ENCODE measurements at places on chromosomes 5 and 9.

- DNase-seq: no peak
These were observed 467.7 kb upstream of the MEF2C start for GRCh38 chr5:89350684-89351083.

- DNase-seq: no peak
These were observed 26.8 kb downstream of the NIPAL4 start for GRCh38 chr5:157486861-157487260.

GRCh38 chr5:115389799-115390382 is 93.4 kb upstream of the CCDC112 start:
- DNase-seq: no peak

GRCh38 chr5:425714-426113 is 17.3 kb upstream of the EXOC3 start:
- DNase-seq: no peak

GRCh38 chr5:10167806-10168205 is 81.9 kb downstream of the ATPSCKMT start:
- no peak for DNase-seq

- peak; percentile 25 for DNase-seq
These were observed 218.1 kb upstream of the DMRTA1 start for GRCh38 chr9:22228542-22228941.

- DNase-seq: no peak
These were observed 68.3 kb upstream of the OTULINL start for GRCh38 chr5:14513266-14513665.

DNA sequence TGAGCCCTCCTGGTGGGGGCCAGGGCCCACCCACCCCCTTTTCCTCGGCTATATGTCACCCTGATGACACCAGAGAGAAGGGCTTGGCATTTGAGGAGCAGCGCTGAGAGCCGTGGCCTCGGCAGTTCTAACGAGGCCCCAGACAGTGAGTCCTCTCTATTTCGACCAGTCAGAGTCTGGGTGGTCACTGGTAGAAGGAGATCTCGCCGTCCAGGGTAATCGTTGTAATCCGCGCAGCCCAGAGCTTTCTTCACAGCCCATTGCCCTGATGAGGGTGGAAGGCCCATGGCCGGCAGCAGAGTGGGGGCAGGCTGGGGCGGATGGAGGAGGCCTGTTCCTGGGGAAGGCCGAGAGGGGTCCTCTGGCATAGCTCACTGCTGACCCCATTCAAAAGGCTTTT is 70.2 kb downstream of the PSMB7 start:
- no peak for DNase-seq

GRCh38 chr5:129821477-129822131 is 73.7 kb downstream of the MINAR2 start:
- DNase-seq: no peak

GRCh38 chr9:8362250-8362649 is 562.7 kb upstream of the DMAC1 start:
- no peak for DNase-seq

DNA sequence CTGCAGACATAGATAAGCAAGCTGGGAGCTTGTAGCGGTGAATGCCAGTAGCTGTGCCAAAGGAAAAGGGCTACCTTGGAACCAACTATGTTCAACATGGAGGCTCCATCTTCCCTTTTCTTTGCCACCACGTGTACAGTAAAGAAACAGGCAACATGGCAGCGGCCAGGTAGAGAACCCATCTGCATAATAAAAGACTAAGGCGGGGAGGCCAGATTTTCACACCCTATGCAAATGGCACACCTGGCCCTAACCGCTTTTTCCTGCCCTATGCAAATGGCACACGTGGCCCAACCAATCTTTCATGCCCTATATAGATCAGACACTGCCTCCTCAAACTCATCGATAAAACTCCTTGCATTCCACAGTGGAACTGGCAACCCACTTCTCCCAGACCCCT is 477.5 kb upstream of the EDIL3 start:
- no peak for DNase-seq

GRCh38 chr5:151461312-151461711 is 13.9 kb downstream of the SLC36A1 start:
- no peak for DNase-seq

- DNase-seq: no peak
These were observed 77.8 kb upstream of the IQGAP2 start for GRCh38 chr5:76325326-76325725.

- no peak for DNase-seq
These were observed 313.6 kb upstream of the PIK3R1 start for GRCh38 chr5:67901814-67902496.

DNA sequence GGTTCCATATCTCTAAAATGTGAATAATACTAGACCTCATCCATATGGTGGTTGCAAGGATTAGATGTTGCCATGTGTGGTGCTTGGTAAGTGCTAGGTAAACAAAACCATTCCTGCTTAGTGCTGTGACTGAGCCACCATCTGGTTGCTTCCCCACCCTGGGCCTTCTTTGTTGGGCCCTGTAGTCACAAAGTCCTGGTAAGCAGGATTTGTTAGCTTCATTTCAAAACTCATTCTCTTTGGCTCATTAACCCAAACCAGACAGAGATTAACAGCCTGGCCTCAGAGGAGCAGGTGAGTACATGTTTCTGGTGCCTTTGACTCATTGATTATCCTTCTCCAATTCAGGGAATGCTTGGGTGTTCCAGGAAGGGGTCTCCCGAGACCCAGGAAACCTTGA is 240.2 kb downstream of the ARHGAP26 start:
- no peak for DNase-seq

DNA sequence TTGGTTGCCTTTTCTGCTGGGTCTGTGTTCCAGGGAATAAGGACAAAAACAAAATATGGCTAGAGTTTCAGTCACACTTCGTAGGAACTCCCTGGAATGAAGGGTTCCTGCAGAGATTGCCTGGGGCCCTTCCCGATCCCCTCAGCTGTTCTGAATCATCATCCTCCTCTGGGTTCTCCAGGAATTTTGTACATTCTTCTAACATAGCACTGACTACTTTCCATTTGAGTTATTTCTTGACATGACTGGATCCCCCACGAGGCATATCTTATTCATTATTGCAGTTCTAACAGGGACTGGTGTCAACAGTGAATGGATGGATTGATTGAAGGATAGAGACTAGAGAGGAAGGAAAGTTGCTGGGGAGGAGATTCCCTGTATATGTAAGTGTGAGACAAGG is 49.2 kb upstream of the TNC start:
- peak; percentile 78 for DNase-seq

GRCh38 chr9:14748373-14748772 is 25.8 kb upstream of the CER1 start:
- DNase-seq: no peak

GRCh38 chr5:107735558-107735957 is 64.8 kb upstream of the EFNA5 start:
- no peak for DNase-seq

- no peak for DNase-seq
These were observed 908.6 kb upstream of the EDIL3 start for GRCh38 chr5:85293145-85293785.

- peak; percentile 42 for DNase-seq
These were observed 137.9 kb upstream of the OTULINL start for GRCh38 chr5:14443671-14444093.

DNA sequence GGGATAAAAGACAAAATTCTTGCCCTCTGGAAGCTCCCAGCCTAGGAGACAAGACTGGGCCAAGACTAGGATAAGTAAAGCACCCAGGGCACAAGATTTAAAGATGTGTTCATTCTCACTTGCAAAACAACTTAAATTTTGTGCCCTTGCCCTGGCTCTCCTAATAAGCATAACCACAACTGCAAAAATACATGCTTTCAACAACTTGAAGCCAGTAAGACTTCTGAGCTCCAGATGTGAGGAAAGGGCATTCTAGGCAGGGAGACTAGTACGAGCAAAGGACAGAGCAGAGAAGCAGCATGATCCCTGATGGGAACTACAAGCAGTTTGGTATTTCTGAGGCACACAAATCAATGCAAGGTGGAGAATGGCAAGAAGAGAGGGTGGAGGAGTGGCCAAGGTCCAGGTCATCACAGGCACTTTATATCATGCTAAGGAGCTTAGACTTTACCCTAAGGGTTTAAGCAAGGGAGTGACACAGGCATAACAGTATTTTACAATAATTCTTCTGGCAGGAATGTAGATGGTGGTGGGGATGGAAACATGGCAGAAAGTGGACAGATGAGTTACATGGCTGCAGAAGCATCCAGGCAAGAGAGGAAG is 30.1 kb upstream of the SIL1 start:
- DNase-seq: no peak

DNA sequence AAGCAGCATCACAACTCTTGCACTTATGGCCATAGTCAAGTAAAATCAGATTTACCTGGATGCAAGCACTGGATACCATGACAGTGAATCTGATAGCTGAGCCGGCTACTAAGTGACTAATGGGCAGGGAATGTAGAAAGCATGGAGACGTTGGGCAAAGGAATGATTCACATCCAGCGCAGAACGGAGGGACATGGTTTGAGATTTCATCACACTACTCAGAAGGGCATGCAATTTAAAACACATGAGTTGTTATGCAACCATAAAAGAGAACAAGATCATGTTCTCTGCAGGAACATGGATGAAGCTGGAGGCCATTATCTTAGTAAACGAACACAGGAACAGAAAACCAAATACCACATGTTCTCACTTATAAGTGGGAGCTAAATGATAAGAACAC is 169.1 kb upstream of the PIK3R1 start:
- DNase-seq: peak; percentile 99

- no peak for DNase-seq
These were observed 211.6 kb downstream of the SYK start for GRCh38 chr9:91012933-91013841.

DNA sequence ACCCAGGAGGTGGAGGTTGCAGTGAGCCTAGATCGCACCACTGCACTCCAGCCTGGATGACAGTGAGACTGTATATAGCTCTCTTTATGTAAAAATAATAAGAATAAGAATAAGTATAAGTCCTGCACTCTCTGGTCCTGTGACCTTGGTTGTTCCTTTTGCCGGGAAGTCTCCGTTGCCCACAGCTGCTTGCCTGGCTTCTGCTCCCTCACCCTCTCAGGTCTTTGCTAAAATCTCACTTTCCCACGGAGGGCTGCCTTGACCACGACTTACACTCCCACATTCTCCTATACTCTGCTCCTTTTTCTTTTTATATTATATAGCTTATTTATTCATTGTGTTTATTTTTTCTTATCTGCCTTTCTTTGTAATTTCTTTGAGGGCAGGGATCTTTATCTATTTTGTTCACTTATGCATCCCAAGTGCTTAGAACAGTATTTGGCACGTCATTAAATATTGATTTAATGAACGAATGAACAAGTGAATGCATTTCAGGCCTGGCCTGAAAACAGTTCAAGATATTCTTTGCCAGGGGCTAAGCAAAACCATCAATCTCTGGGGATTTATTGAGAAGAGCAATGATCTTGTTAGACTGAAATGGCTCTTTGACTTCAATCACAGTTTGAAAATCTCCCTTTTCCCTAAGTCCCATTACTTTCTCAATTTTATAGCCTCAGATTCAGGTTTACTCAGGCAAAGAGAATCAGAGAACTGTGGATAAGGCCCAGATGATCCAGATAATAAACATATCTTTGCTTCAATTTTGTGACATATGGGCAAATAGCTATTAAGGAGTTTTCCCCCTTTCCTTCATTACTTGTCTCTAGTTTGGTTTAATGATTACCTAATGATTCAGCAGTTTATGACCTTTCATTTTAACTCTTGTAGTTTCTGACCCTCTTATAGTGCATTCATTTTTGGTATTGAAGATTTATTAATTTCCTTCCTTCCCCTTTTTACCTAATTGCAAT is 60.8 kb upstream of the TMC1 start:
- DNase-seq: no peak

- no peak for DNase-seq
These were observed 1059.8 kb upstream of the DMAC1 start for GRCh38 chr9:8859416-8859815.

DNA sequence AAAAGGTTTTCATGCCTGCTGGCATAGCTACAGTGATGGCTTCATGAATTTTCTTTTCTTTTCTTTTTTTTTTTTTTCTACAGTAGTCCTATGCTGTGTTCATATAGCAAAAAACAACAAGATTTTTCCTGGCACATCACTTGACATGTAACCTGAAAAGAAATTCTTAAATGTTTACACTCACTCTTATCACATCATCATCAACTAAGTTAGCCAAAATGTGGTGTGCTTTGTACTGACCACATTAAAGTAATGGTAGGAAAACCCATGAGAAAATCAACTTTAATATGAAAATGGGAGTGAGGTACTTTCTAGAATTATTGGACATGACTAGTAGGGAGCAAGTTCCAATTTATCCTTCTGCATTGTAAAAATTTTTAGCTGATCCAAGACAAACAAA is 146.7 kb downstream of the SSBP2 start:
- no peak for DNase-seq

DNA sequence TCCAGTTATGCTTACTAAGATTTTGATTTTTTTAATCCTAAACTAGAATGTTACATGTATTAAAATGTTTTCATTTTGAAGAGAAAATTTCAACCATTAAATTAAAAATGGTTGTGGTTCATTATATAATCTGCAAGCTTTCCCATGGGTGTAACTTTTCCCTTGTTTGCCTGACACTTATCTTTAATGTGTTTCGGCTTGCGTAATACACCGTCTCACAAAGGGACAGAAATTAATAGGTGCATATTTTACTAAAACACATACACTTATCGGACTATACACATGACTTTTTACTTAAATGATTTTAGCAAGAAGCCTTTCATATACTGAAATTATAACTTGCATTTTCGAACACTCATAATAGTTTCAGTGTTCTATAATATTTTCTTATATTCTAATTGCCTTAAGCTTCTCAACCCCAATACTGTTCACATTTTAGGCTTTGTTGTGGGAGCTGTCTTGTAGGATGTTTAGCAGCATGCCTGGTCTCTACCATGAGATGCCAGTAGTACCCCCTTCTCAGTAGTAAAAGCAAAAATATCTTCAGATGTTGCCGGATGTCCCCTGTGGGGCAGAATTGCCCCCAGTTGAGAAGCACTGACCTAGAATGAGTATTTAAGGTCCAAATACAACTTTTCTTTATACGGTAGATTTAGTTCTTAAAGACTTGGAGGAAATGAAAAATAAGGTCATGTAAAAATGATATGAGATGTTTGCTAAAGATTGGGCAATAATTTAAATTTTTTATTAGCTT is 28.6 kb downstream of the UGCG start:
- no peak for DNase-seq

GRCh38 chr5:3131161-3131560 is 379.7 kb upstream of the IRX2 start:
- no peak for DNase-seq

GRCh38 chr9:2132484-2133082 is 117.4 kb downstream of the SMARCA2 start:
- peak; percentile 50 for DNase-seq

DNA sequence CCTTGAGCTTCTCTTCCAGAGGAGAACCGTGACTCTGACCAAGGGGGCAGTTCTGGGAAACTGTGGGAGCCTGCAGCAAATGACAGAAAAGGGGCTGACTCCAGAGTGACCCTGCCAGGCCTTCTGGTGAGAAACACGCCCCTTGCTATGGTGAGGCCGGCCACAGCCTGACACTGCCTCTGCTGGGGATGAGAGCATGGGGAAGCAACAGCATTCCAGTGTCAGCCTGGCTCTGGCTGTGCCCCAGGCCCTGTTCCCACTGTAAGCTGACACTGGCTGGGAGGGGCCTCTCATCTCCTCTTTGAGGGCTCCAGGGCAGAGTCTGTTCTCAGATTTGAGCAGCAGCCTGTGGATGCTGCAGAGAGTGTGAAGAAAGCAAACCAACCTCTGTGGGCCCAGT is 180.0 kb upstream of the IL12B start:
- peak; percentile 84 for DNase-seq
